ENCODE measurements at places on chromosomes 16 and 17. TPM values are rescaled to one million over a fixed set of nuclear protein-coding genes. Genes with fewer than 3 reads are reported as not detected.

GRCh38 chr17:27496437-27496943 lies 40.2 kb downstream of the KSR1 start:
- no peak overlapping the region for H3K4me3 ChIP-seq
- no peak overlapping the region for H3K27ac ChIP-seq
- H3K36me3 ChIP-seq, result no peaks in the 10 kb centered on the region
- H3K27me3 ChIP-seq, result no peaks in the 10 kb centered on the region

GRCh38 chr17:13995856-13996271 lies 73.4 kb upstream of the COX10 start:
- no peak overlapping the region for H3K27ac ChIP-seq
- H3K4me3 ChIP-seq, result no peak overlapping the region
- no peaks in the 10 kb centered on the region for H3K4me1 ChIP-seq
- no peak for DNase-seq

DNA sequence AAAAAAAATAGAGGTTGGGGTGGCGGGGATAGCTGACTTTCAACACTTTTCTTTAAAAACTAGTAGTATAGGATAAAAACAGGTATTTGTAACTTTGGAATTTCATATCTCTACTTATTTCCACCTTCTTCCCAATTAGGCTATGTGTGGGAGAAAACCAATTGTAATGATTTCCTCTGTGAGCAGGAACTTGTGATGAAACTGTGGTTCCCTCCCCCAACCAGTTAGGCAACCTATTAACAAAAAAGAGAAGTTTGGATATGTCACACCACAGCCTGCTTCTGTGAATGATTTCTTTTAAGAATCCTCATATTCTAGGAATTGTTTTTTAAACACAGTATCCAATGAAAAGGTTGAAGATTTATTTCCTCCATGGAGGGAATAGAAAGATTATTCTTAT lies 1.9 kb downstream of the IGSF6 start:
- H3K4me3 ChIP-seq, result peak overlapping the region; percentile 41
- no peak overlapping the region for H3K27ac ChIP-seq
- DNase-seq, result no peak
- H3K4me1 ChIP-seq, result peaks cover 9% of the 10 kb centered on the region
- H3K27me3 ChIP-seq, result no peaks in the 10 kb centered on the region

GRCh38 chr16:75306099-75306762 lies 54.8 kb upstream of the BCAR1 start:
- H3K4me1 ChIP-seq, result peaks cover 35% of the 10 kb centered on the region
- peaks cover 33% of the 10 kb centered on the region for H3K36me3 ChIP-seq
- peak overlapping the region; percentile 84 for H3K27ac ChIP-seq
- DNase-seq, result no peak
- no peaks in the 10 kb centered on the region for H3K27me3 ChIP-seq

DNA sequence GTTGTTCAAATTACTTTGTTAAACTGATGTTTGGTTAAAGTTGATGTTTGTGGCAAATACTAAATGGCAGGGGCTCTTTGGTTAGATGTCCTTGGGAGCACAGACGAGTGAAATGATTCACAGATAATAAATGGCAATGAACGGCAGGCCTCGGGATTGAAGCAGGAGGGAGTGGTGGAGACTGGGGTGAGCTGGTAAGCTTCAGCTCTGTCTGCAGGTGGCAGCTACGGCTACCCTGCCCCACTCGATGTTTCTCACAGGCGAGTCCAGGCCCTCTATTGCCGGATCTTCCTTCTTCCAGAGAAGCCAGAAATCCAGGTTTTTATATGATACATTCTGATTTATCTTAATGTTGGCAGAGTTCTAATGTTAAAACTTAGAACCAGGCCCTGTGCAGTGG lies 144.8 kb upstream of the CACNG5 start:
- no peak for DNase-seq
- no peak overlapping the region for H3K4me3 ChIP-seq
- H3K27ac ChIP-seq, result no peak overlapping the region
- peaks cover 19% of the 10 kb centered on the region for H3K36me3 ChIP-seq
- H3K4me1 ChIP-seq, result no peaks in the 10 kb centered on the region

The KRT32 gene
- not detected for total RNA-seq

The CACNG3 gene
- not detected for total RNA-seq

The C16orf78 gene
- total RNA-seq, result not detected

The SLC35G6 gene
- not detected for total RNA-seq

The SMIM22 gene
- total RNA-seq, result not detected

The CLEC10A gene
- total RNA-seq, result 5.3 TPM

The THRA gene
- total RNA-seq, result 96.4 TPM

The KCTD5 gene
- 9.2 TPM for total RNA-seq

Data from heart left ventricle (tissue), 16 donors.